ENCODE measurements at places on chromosomes 3 and 15.

- DNase-seq = no peak
These were observed 156.5 kb upstream of the SLC2A2 start for GRCh38 chr3:171183042-171183441.

GRCh38 chr15:73927476-73928240 is 1.4 kb downstream of the LOXL1 start:
- DNase-seq = no peak

GRCh38 chr15:25178835-25179672 is 224.3 kb downstream of the SNRPN start:
- no peak for DNase-seq

- DNase-seq = no peak
These were observed 191.0 kb downstream of the SATB1 start for GRCh38 chr3:18233987-18234716.

DNA sequence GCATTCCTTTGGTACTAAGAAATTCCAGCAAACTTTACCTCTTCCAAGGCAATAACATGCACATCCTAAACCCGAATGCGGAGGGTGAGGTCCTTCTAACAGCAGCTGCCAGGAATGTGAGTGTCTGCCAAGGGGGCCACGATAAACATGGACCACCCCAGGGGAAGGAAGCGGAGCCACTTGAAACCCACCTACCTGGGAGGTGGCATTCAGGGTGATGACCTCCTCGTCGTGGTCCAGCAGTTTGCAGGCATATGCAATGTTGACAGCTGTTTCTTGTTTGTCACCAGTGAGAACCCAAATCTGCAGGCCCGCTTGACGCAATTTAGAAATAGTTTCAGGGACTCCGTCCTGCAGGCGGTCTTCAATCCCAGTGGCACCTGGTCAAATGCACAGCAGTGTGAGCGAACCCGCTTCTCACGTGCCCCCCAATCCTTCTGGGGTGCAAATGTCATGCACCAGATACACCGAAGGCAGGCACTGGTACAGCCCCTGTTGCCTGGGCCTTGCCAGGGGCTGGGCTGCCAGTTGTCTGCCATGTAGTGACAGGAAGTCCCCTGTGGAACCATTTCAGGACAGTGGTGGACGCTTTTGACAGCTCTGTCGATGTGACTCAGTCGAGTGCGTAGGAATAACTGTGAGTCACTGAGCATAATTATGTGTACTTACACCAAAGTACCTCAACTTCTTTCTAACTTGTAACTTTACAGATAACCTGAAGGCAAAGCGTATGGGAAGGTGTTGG is 161.2 kb downstream of the ATP10A start:
- no peak for DNase-seq

DNA sequence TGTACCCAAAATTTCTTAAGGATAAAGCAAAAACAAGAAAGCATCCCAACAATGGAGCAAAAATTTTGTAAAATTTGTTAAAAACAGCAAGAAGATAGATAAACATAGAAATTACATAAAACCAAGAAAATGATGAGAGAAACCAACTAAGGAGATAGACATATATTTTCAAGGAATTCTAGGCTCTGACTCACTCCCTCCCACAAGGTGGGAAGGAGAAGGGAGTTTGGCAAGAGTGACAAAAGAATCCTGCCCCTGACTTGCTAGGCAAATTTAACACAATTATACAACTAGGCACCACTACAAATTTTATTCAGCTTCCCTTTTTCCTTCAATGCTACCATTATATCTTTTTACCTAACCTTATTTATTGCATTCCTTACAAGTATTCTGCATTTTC is 70.9 kb downstream of the MYO9A start:
- DNase-seq = no peak

GRCh38 chr15:82128401-82129148 is 82.8 kb upstream of the MEX3B start:
- DNase-seq = no peak

DNA sequence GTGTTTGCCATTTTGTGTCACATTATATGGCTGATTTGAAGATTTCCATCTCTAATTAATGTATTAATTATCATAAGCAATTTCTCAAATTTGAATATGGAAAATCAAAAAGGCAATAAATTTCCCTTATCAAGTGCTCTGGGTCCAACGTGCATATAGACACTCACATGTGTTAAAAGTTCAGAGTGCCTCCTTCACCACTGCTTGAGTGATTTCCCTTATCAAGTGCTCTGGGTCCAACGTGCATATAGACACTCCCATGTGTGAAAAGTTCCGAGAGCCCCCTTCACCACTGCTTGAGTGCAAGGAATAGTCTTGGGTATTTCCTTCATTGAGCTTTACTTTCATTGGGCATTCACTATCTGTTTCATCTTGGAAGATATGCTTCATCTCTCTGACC is 421.0 kb upstream of the ZNF717 start:
- no peak for DNase-seq

GRCh38 chr3:169389211-169389924 is 274.1 kb downstream of the MECOM start:
- no peak for DNase-seq

DNA sequence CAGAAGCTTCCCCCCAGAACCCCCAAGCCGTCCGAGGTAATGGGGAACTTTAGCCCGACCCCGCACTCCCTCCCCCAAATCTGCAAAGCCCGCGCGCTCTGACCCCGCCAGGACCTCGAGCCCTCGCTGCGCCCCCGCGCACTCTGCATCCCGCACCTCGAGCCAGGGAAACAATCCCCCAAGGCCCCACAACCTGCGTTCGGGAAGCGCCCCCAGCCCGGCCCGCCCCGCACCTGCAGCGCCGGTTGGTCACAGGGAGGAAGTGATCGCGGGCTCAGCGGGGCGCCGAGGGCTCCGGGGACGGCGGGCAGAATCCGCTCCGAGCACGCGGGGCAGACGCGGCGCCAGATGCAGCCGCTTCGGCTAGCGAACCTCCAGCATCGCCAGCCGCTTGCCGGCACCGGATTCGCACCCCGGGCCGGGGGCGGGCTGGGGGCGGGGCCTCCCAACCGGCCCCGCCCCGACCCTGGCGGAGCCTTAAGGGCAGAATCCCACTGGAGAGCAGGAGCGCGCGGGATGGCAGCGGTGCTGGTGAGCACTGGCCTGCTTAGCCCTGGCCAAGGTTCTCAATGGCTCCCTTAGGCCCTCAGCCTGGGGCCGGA is at the start of gene CAMKV:
Gene CAMKV (minus strand): TSS at position 382 of the 602 bp plus-strand sequence. CDS start 7,518 bp downstream, outside the sequence.
- no peak for DNase-seq

- no peak for DNase-seq
These were observed 1011.7 kb downstream of the SQOR start for GRCh38 chr15:46646490-46646889.

GRCh38 chr15:65248511-65249255 is 37.4 kb upstream of the CILP start:
- no peak for DNase-seq

GRCh38 chr3:188448813-188449212 is 294.9 kb downstream of the LPP start:
- DNase-seq = no peak

DNA sequence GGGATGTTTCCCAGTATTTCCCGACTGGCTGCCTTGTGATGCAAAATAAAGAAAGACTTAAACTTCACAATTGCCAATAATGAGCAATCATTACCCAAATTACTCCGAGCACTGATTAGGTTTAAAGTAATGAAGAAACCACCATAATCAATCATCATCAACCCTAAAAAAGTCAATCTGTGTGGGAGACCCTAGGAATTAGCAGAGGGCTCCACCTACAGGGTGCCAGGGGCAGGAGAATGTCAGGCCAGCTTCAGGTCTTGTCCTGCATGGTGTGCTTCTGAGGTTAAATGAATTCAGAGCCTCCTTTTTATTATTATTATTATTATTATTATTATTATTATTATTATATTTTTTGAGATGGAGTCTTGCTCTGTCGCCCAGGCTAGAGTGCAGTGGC is 478.0 kb upstream of the ARRDC4 start:
- DNase-seq = no peak
